ENCODE measurements at places on chromosomes 5 and 9.

DNA sequence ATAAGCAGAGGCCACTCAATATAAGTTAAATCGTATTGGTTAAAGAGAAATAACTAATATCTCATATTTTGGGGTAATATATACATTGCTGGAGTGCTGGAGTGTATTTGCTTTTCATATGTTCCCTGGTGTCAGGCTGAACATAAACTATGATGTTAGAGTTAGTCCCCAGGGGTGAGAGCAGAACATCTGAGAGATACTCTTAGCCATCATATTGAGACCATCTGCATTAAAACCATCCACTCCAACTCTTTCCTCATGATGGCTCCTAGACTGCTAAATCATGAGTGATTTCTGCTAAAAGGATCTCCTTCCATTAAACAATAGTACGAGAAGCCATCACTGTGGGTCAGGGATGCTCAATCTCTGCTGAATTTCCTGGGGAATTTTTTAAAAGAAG is 436.2 kb downstream of the DTWD2 start:
- no peak for DNase-seq

GRCh38 chr9:133979273-133979920 is 12.7 kb downstream of the VAV2 start:
- DNase-seq = no peak

GRCh38 chr5:60829490-60830266 is 14.4 kb downstream of the ELOVL7 start:
- no peak for DNase-seq

DNA sequence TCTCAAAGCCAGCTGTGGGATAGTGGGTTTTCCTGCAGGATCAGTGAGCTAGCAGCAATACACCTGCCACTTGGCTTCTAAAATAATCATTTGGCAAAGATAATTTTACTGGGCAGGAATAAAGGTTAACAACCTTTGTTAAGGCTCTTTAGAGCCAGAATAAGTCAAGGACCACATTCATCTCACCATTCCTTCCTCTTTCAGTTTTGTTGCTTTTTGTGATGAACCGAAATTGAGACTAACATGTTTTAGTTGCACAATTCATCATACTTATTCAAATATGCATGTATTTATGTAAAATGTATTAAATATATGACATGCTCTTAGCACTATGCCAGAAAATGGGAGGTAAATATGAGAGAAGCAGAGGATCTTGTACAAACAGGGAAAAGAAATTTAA is 824.4 kb upstream of the TYRP1 start:
- no peak for DNase-seq

GRCh38 chr5:91925249-91925648 is 542.1 kb upstream of the ARRDC3 start:
- DNase-seq = no peak

- no peak for DNase-seq
Observed at GRCh38 chr9:118367383-118367782, 663.2 kb downstream of the TLR4 start.

DNA sequence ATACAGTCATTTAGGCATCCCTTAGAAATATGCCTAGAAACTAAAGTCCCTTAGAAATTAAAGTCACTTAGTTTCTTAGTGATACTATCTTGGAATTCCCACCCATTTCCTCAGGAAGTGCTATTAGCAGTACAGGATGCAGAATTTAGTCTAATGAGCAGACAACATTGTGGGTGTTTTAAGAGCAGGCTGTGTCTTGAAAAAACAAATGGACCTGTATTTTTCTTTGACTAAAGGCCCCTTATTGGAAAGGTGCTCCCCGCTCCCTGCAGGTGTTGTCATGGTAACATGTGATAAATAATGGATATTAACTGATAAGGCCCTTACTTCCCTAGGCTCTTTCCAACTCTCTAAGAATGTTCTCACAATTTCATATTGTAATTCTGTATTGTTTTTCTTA is 38.8 kb upstream of the STARD4 start:
- no peak for DNase-seq

- DNase-seq = no peak
Observed at GRCh38 chr5:118578093-118578492, 410.3 kb downstream of the DTWD2 start.

DNA sequence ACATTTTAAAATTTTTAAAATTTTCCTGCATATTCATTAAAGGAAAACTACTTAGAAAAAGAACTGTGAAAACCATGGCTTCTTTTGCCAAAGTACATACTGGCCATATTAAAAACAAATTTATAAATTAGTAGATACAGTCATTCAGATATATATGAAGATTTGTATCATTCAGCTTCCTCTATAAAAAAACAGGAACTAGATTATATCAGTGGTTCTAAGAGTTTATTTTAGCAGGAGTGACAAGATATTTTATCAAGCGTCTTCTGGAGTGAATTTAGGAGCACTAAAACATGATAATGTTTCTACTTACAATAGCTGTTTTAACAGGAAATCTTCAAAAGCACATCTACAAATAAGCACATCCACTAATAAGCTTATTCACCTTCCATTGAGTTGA is 171.4 kb downstream of the RAPGEF6 start:
- no peak for DNase-seq

DNA sequence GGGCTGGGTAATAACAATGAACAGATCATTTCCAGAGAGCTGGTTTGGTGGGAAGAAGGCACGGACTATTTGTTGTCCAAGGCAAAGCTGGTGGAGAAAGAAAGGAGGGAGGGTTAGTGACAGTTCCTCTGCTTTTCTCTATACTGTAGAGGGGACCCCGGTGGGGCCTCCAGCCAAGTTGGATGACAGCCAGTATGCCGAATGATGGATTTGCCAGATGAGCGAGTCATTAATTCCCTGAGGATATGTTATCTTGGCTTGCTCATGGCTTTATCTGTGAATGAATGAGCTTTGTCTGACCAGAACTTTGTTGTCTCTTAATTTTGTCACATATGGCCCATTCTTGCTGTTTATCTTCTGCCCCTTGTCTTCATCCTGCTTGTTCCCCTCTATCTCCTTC is 158.6 kb upstream of the GLRA1 start:
- no peak for DNase-seq

DNA sequence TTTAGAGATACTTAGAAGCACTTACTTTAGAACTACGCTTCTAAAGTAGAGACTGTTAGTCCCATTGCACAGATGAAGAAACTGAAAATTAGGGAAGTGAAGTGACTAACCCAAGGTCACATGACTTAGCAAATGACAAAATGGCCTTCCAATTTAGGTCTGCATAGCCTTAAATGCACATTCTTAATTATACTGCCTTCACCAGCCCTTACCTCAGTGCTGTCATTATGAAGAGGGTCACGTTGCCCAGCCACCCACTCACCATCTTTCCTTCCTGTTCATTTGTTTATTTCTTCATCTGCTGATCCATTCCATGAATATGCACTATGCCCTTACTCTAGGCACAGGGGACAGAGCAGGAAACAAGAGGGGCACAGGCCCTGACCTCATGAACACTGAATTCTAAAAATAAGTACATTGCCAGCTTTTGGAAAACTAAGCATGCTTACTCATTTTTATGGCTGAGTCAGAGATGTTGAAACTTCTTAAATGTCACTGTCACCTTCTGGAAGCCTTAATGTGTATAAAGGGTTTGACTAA is 8.6 kb downstream of the HAVCR2 start:
- peak; percentile 16 for DNase-seq

DNA sequence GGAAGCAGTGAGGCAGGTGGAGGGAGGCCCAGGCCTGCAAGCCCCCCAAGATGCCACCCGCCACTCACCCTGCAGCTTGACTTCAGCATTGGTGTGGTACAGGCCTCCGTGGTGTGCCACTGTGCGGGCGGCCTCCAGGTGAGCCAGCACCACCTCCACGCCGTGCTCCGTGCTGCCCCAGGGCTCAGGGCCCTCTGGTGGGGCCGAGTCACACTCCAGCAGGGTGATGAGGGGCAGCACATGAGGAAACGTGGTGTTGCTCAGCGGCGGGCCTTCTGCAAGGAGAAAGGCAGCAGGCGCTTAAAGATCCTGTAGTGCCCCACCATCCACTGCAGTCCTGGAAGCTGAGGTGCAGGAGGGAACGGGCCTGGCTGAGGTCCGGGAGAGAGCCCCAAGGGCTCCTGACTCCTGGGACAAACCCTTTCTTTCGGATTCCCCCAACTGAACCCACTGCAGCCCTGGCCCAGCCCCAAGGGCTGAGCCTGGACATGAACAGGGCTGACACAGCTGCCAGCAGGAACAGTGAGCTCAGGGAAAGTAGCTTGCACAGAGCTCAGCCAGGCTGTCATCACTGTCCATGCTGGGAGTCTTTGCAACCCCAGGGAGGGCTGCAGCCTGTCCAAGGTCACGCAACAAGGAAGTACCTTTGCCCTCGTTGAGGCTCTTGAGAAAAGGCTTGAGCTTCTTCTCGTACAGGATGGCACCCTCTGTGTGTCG is 4.7 kb upstream of the TOR2A start:
- no peak for DNase-seq

DNA sequence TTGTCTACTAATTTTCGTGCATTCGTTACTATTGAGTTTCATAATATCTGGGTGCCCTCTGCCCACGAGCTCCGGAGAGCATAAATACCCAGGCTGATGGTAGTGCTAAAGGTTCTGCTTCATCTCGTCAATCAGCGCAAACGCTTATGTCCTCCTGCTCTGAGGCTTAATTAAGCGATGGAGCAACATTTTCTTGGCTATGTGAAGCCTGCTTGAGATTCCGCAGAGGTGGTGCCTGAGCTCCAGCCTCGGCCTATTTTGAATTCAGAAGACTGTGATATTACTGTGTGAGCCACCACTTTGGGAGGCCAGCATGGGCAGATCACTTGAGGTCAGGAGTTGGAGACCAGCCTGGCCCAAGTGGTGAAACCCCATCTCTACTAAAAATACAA is 44.8 kb downstream of the ANXA2R start:
- DNase-seq = no peak

DNA sequence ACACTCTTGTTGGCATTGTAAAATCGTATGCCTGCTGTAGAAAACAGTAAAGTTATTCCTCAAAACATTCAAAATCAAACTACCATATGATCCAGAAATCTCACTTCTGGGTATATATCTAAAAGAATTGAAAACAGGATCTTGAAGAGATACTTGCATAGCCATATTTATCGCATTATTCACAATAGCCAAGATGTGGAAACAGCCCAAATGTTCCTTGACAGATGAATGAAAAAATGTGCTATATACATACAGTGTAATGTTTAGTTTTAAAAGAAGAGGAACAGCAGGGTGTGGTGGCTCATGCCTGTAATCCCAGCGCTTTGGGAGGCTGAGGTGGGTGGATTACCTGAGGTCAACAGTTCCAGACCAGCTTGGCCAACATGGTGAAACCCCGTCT is 234.1 kb upstream of the DAB2 start:
- DNase-seq = no peak

DNA sequence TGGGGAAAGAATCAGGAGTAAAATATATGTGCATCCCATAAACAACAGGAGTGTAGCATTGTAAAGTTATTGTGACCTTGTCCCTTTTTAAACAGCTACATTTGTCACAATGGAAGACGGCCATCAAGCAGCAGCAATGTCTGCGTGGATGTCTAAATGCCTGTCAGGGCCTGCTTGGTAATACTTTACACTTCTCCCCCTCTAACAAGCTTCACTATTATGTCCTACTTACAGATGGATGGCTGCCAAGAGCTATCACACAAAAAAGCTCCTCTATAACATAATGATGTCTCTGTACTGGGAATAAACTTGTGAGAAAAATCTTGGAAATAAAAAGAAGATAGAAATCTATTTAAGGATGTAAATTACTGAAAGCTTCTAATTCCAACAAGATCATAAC is 213.0 kb downstream of the FBXL17 start:
- no peak for DNase-seq

DNA sequence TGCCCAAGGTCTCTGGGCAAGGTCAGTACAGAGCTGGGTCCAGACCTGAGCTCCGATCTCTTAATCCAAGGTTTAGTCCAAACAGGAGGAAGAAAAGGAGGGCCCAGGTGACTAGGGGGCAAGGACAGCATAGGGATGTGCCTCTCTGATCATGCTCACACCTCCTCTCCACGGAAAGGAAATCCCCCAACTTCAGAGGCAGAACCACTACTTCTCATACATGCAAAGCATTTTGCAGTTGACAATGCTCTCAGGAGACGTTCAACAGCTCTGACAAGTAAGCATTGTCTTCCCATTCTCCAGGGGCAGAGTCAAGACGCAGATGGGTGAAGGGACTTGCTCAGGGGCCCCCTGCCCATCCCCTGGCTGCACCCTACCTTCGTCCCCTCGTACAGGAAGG is 8.7 kb upstream of the CORO2A start:
- no peak for DNase-seq

DNA sequence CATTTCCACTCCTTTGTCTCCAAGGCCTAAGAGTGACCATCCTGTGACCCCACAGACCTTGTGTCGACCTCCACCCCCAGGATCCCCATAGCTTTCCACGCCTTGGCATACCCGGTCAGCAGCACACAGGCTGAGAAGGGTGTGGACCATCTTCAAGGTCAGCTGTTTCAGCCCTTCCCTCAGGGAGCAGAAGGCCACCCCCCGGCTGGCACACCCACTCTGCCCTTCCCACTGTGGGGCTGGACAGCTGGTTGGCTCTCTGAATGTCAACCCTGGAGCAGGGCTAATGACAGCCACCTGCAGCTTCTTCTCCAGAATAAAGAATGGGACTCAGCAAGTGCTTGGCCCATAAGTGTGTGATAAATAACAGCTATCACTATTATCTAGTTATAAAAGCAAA is 93.1 kb downstream of the OLFM1 start:
- DNase-seq = no peak

DNA sequence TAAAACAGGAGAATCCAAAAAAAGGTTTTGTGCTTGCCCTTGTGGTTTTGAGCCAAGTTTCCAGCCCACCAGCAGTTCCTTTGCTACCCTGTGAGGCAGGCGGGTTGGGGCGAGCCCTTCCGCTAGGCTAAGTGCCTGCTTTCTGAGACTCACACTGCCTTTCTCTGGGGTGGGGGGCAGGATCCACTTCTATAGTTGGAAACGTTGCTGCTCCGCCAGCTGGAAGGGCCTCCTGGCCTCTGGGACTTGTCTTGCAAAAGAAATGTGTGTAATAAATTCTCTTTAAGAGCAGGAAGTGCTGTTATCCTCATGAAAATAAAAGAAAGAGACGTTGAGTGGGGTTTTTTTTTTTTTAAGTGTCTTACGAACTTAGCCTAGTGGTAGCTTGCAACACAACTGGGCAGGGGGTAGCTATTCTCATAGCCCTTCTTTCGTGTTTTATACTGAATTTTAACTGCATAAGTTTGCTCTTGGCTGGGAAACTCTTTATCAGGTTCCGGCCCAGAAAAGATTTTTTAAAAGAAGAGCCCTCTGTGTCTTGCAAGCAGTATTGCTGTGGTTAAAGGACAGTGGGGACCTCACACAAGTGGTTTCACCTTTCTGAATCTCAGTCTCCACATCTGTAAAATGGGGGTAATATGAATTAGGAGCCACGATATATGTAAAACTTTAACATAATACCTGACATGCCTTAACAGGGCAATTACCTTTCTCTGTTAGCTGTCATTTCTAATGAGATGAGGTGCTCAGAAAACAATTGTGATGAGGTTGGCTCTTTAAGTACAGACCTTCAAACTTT is 19.8 kb downstream of the JADE2 start:
- no peak for DNase-seq

- no peak for DNase-seq
Observed at GRCh38 chr9:32742296-32742695, 41.0 kb upstream of the TMEM215 start.

GRCh38 chr5:91499943-91500531 is 116.9 kb upstream of the ARRDC3 start:
- DNase-seq = no peak

- no peak for DNase-seq
Observed at GRCh38 chr5:142839711-142840346, 69.7 kb downstream of the ARHGAP26 start.
